ENCODE measurements at places on chromosomes 6 and 20.

GRCh38 chr6:151092591-151092990, 147.2 kb upstream of the AKAP12 start:
- no peak for DNase-seq

- DNase-seq: no peak
Measured at GRCh38 chr6:79571030-79571367, 33.8 kb upstream of the LCA5 start.

GRCh38 chr6:43789447-43789846, 19.4 kb downstream of the VEGFA start:
- DNase-seq: no peak

- no peak for DNase-seq
Measured at GRCh38 chr20:37243937-37244571, 17.6 kb downstream of the GHRH start.

DNA sequence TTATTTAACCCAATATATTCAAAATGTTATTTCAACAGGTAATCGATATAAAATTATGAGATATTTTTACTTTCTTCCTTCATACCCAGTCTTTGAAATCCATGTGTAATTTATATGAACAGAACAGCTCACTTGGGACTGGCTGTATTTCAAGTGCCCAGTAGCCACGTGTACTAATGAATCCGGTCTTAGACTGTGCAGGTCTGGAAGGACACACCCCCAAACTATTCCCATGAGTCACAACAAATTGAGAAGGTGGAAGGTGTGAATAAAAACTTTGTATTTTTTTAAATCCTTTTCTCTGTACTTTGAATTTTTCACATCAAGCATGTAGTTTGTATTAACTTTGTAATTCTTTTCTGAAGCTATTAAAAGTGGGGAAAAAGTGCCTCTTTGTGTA, 2.8 kb downstream of the UNC5CL start:
- DNase-seq: no peak

DNA sequence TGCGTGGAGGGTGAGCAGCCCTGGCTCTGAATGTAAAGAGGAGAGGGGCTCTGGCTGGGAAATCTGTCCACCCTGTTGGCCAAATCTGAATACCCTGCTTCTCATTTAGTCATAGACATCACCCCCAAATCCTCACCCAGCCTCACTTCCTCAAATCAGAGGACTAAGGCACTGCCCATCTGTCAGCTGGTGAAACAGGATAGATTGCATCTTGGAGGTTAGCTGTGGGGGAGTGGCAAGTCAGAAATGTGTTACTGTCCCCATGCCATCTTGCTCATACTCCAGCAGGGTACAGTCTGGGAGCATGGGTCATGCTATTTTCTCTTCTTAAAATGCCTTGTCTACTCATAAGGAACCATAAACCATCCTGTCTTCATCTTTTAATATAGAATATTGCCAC, 9.5 kb upstream of the DTNBP1 start:
- no peak for DNase-seq

GRCh38 chr6:139883776-139884175, 509.3 kb upstream of the CITED2 start:
- no peak for DNase-seq

GRCh38 chr20:62838128-62838891, 21.5 kb downstream of the COL9A3 start:
- DNase-seq: no peak

GRCh38 chr20:36528875-36529417, 12.4 kb upstream of the MYL9 start:
- DNase-seq: no peak

DNA sequence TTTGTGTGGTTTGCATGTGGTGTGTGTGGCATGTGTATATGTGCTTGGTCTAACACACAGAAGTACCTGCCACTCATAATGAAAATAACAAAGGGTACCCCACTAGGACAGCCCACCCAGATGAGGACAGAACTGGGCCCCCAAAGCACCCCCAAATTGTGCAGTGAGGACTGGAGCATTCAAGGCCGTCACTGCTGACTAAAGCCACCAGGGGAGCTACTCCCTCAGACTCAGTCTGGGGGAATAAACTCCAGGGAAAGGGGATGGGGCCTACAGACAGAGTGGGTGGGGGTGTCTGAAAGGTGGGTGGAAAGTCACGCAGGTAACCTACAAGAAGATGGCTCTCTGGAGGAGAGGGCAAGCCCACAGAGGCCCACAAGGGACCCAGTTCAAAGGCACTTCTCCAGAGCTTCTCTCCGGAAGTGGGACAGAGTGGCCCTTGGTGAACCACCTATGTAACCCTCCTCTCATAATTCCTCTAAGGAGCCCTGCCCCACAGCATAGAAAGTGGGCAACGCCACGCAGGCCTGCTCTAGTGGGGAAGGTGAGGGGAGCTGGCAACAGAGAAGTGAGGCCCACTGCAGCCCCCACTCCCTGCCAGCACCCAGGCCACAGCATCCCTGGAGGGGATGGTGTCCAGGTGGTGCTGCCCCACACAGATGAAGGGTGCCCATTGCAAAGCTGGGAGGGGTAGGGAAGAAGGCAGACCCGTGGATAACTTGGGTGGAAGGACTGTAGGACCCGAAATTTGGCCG, 122.8 kb upstream of the MAFB start:
- DNase-seq: no peak

DNA sequence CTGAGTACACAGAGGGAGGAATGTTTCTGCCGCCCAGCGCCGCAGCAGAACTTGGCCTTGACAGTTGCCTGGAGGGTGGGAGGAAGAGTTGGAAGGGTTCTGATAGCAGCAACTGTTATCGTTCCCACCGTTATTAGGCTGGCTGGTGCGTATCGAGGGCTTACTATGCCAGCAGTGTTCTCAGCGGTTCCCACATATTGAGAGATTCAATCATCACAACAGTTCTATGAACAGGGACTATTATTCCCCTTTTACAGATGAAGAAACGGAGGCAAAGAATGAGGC, 380.1 kb upstream of the SULF2 start:
- no peak for DNase-seq

GRCh38 chr6:136864676-136865075, 42.3 kb downstream of the PEX7 start:
- no peak for DNase-seq

DNA sequence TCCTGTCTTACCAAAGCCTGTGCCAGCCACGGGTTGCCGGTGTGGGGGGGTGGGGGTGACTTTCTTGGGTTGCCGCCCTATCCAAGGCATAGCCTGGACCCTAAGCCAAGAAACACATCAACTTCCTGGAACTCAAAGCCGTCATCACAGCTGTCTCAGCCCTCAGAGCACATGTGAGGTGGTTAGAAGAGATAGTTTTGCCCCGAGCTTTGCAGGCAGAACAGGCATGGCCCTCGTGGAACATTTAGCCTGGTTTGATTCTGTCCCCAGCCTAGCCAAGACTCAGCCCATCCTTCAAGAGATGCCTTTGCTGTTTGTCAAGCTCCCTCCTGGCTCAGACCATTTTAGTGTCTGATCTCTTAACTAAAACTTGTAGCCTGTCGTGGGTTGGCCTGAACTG, 64.9 kb downstream of the RREB1 start:
- DNase-seq: no peak

DNA sequence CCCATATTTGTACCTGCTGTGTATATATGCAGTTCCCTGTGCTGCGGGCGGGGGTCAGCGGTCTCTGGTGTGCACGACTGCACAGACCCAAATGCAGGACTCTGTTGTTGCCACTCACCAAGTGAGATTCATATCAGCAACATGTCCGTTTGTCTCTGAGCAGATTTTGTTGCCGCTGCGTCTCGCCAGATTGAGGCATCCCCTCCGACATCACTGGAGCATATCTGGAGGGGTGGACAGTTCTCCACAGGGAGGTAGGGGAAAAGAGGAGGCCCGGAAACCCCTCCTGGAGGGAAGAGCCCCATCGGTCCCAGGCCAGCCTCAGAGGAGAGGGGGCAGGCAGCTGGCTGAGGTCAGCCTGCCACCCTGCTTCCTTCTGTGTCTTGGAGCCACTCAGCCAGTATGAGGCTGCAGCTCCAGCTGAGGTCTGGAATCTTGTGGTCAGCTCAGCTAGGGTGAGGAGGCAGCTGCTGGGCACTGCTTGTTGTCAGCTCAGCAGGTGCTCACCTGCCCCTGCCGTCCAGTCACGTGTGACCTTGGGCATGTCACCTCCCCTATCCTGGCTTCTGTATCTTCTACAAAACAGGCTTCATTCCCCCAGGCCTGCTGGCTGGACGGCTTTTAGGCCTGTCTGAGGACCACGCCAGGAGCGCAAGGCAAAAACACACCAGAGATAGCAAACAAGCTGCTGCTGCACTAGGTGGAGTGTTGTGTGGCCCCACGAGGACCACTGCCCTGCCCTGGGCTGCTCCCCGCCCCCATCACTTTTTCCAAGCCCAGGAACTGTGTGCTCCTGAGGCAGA, 47.1 kb downstream of the HNF4A start:
- DNase-seq: no peak

DNA sequence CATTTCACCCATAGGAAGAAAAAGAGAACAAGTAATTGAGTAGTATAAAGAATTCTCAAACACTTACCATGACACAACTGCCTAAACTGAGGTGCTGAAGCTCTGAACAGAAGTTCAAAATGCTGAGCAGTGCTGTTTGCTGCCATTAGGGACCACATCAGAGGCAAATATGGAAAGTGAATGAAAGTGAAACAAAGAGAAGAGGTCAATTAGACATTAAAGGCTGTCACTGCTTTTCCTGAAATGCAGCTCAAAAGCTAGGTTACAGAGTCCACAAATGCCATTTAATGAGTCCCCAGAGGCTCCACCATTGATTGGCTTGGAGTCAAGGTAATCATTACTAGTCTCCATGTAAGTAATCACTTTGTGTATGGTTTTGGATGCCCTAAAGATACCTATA, 46.1 kb downstream of the POU3F2 start:
- DNase-seq: no peak

DNA sequence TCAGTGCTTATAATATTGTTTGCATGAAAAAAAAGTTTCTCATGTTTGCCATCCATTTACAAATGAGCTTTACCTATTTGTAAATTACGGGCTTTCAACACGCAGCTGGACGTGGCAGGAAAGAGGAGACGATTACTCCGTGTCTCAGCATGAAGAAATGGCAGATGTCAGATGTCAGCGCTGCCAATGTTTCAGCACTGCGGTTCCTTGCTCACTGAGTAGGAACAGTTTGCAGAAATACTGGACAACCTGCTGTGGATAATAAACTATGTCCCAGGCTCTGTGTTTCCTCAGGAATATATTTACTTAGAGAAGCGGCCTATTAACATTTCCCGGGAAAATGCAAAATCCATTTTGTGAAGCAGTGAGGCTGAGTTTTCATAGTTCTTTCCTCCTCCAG, 22.7 kb downstream of the RAMACL start:
- DNase-seq: no peak

DNA sequence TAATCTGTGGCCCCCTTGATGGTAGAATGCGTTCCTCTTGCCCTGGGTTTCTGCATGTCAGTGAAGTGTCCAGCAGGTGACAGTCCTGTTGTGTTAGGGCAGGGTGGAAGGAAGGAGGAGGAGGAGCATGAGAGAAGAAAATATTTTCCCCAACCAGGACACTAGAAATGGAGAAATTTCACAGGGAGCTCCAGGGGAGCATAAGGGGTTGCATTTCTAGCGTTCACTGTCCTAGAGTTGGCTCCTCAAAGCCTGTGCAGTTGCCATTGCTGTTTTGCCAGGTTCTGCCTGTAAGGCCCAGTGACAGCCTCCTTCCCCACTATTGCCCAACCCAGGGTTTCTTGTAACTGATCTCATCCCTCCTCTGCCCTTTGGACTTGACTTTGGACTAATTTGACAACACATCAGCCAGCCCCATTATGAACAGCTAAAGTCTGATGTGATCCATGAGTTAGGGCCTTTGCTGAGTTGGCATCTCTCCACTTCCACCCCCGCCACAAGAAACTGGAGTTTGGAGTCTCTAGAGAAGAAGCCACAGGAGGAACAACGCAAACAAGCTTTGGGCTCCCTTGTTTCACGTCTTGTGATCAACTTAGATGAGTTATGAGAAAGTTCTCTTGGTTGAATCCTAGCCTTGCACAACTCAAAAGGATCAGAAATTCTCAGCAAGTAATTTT, 14.0 kb upstream of the FAM50B start:
- DNase-seq: no peak

- no peak for DNase-seq
Measured at GRCh38 chr6:43516367-43516696, 394 bp downstream of the YIPF3 start.

DNA sequence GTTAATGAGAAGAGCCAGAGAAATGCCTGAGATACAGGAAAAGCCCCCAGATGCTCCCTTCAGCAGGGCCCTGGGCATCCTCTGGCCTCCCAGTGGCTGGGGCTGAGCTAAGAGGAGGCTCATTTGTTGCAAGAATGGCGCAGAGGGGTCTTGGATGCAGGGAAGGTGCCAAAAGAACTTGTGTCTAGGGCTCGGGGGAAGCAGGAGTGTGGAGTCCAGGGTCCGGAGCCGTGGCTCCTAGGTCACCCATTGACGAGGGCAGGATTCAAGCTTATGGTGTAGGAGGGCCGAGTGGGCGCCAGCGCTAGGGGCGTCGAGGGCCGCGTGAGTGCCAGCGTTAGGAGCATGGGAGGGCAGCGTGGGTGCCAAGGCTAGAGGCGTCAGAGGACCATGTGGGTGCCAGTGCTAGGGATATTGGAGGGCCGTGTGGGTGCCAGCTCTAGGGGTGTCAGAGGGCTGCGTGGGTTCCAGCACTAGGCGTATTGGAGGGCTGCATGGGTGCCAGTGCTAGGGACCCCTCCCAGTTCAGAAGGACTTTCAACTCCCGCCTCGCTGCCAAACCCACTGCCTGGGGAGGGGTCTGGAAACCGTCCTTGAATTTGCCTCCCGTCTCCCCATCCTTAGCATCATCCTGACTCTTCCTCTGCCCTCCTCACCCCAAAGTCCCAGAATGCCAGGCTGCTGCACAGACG, 250.5 kb upstream of the AFDN start:
- DNase-seq: no peak

DNA sequence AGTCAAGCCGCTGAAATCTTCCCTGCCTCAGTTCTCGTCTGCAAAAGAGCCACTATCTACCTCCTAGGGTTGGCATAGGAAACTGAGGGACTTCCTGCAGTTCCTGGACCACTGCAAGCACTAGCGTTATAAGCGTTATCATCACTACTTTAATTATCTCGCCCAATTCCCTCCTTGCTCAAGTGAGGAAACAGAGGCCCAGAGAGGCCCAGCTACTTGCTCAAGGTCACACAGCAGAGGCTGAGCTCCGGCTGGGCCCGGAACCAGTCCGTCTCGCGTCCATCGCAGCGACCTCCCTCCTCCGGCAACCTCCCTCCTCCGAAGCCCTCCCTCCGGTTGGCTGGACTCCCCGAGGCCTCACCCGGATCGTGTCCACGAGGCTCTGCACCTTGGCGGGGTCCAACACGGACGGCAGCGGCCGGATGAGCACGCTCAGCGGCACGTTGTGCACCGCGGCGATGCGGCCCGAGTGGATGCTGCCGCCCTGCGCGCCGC, 338 bp downstream of the SRXN1 start:
- DNase-seq: no peak

- no peak for DNase-seq
Measured at GRCh38 chr6:127212376-127212775, 54.3 kb upstream of the RNF146 start.

DNA sequence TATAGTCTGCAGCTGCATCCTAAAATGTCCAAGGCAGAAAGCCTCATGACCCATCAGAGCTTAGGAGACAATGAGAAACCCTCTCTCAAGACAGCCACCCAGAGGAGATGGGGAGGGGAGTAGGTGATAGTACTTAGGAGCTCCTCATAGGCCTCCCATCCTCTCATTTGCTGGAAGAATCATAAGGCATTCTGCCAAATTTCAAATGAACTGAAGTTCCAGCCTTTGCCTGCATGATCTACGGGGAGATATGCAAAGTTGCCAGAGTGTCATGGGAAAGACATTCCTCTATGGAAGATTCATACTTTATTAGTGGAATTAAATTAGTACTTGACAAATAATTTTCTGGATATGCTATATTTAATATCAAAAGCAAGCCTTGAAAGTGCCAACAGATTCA, 194.1 kb upstream of the GJE1 start:
- DNase-seq: no peak

All from activated naive CD4-positive, alpha-beta T cell (primary cell).